ENCODE measurements at places on chromosomes 12 and 14. TPM values are rescaled to one million over a fixed set of nuclear protein-coding genes. Genes with fewer than 3 reads are reported as not detected.

TMPRSS12 gene
- total RNA-seq = not detected

OR6C76 gene
- not detected for total RNA-seq

PRIMA1 gene
- total RNA-seq = 0.33 TPM

CDKN1B gene
- total RNA-seq = 28.3 TPM

ANO4 gene
- total RNA-seq = 1.6 TPM

JPH4 gene
- 0.99 TPM for total RNA-seq

MGST1 gene
- total RNA-seq = 120 TPM

MANSC4 gene
- total RNA-seq = not detected

GRCh38 chr12:49708851-49709250, 1.6 kb upstream of the FMNL3 start:
- no peak for DNase-seq

DNA sequence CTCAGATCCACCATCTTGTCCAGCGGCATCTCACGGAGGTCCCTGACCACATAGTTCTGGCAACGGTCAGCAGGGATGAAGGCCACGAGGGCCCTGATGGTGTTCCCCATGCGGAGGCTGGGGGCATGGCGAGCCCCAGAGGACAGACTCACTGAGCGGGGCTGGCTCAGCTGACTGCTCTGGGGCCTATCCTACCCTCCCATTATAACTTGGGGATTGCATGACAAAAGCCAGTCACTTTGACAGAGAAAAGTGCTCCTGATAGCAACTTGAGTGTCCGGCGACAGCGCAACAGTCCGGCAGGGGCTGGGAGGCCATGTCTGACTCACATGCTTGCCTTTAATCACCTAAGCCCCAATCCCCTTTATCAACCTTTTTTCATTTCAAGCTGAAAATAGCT, at the start of gene LRRC10:
Gene LRRC10 (minus strand): TSS at position 179 of the 400 bp plus-strand sequence. CDS start 69 bp downstream, at position 110.
- DNase-seq = no peak

GRCh38 chr12:89960011-89960507, 251.4 kb upstream of the ATP2B1 start:
- DNase-seq = no peak

- DNase-seq = peak; percentile 21
These were observed 238.5 kb upstream of the NAV3 start for GRCh38 chr12:77591959-77592743.

- DNase-seq = no peak
These were observed 37.4 kb downstream of the PHLDA1 start for GRCh38 chr12:75994069-75994740.

DNA sequence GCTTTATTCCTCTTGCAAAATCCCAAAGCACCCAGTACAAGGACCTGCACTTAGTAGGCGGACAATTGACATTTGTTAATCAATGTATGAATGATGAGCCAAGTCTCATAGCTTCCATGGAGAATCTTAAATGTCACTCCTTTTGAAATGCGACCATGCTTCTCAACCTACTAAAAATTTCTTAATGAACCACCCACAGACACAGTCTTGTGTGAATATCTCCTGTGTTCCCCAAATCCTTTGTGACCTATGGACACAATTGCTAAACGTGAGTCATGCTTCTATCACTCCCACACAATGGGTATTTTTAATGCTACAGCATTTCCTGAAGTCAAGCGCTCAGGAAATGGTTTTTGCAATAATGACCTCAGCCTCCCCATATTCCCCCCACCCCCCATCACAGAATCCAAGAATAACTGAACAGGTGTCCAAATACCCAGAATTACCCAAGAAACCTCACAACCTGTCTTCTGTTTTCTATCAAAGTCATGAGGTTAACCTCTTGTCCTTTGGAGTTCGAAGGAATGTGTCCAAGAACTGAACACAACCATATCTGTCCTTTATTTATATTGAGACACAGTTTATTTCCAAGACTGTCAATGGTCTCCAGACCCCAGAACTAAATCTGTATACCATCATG, 163.6 kb upstream of the PLEKHG7 start:
- peak; percentile 59 for DNase-seq

DNA sequence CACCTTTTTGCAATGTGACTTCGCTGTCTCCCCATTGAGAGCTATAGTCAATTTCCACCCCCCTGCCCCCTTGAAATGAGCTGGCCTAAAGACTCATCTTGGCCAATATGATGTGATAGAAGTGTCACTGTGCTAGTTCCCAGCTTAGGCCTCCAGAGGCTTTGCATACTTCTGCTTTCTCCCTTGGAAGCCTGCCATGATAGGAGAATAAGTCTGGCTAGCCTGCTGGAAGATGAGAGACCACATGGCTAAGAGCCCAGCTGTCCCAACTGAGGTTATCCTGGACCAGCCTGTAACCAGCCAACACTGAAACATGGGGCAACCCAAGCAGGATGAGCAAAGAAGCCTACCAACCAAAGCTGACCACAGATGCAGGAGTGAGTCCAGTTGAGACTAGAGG, 196.9 kb downstream of the GRIN2B start:
- no peak for DNase-seq

- DNase-seq = no peak
These were observed 37.9 kb downstream of the LRRK2 start for GRCh38 chr12:40262657-40263056.

DNA sequence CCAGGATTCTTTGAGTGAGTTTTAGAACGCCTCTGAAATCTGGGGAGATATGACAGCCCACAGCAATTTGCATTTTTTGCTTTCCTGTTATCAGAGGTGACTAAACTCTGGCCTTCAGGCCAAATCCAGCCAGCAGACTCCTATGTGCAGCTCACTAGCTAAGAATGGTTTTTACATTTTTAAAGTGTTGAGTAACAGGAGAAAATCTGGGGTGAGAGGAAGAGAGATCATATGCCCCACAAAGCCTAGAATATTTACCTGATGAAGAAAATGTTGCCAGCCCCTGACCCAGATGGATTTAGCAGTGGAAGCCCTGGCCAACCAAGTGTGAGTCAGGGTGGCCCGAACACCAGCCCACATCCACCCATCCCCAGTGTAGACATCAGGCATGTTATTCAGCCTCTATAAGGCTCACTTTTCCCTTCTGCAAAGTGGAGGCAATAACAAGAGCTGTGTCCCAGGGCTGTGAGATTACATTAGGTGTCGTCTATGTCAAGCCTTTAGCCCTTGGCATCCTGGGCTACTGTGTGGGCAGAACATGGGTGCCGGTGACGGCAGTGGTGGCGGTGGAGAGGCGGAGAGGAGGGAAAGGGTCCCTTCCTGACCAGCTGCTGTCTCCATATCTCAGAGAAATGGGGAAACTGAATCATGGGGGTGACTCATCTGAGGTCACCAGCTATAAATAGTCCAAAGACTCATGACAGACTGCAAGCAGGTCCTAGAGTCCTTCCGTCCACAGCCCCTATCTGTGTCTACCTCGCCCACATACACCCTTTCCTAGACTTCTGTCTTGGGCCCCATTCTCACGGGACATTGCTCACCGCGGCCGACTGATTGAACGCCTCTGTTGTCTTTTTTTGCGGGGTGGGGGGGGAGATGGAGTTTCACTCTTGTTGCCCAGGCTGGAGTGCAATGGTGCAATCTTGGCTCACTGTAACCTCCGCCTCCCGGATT, 32.6 kb upstream of the CD9 start:
- DNase-seq = peak; percentile 19

DNA sequence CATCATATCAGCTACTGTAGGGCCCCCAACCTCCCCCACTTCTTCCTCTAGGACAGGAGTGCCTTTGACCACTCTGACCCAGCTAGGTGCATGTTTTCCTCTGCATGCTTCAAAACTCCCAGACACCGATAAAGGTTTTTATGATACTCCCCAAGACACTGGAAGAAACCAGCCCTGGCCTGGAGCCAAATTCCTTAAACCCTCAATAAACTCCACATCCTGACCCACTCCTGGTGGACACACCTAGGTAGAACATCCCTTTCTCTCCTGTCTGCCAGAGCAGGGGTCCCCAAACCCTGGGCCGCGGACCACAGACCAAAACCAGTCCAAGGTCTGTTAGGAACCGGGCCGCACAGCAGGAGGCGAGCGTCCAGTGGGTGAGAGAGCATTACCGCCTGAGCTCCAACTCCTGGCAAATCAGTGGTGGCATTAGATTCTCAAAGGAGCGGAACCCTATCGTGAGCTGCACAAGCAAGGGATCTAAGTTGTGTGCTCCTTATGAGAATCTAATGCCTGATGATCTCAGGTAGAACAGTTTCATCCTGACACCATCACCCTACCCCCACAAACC, 49.6 kb downstream of the NT5DC3 start:
- DNase-seq = no peak

DNA sequence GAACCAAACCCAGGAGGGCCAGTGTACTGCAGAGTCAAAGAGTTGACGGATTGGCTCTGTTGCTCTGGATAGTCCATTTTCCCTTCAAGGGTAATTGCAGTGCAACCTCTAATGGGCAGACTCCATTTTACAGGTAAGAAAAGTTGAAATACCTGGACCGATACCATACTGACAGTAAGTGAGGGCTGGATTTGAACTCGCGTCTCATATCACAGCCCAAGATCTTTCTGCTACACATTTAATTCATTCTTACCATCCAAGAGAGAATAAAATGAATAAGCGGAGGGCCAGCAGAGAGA, 356 bp upstream of the ZC3H14 start:
- DNase-seq = no peak

- peak; percentile 3 for DNase-seq
These were observed 119.5 kb upstream of the RTL1 start for GRCh38 chr14:101022916-101023435.

DNA sequence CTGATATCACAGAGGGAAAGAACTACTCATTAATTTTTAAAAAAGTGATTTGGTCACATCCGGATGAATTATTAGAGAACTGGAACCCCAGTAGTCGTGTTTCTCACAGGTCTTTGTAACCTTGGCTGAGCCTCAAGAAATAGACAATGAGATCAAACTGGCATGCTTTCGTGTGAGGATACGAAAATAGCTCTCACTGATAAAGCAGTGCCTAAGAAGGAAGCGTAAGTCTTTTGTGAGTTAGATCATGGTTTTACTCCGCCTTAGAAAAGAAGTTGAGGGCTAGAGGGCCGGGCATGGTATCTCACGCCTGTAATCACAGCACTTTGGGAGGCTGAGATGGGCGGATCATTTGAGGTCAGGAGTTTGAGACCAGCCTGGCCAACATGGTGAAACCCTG, 33.8 kb upstream of the GALNT16 start:
- DNase-seq = no peak

DNA sequence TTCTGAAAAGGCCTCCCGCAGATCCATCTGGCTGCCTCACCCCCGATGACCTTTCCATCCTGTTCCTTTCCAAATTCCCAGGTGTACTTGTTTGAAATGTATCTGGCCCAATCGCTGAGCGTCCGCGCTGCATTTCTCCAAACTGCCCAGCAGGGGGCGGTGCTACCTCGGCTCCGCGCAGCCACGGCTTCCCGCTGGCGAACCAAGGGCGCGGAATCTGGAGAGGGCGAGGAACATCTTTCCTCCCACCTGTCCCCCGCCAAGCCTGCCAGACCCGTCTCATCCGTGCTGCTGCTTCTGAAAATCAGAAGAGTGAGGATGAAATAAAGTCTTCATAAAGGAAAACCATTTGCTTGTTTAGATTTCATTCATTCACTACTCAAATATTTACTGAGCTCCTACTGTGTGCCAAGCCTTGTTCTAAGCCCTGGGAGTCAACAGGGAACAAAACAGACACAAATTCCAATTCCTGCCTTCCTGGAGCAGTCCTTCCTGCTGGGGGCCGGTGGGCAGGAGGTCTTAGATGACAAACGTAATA, 16.8 kb upstream of the MYL2 start:
- peak; percentile 63 for DNase-seq

GRCh38 chr14:76908834-76909233, 82.6 kb downstream of the LRRC74A start:
- peak; percentile 68 for DNase-seq

DNA sequence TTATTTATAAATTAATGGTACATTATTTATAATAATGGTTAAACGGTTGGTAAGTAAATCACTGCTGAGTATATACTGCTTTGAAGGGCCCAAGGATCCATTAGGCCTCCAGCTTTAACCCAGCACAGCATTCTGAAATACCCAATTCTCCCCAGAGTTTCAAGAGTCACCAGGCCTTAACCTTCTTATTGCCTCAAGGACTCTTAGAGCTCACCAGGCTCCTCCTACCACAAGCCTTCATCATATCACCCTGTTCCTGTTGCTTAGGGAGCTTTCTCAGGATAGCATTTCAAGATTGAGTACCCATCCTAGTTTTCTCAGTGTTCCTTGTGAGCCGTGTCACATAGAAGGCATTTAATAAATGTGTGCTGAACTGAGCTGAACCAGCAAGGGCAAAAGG, 242.5 kb downstream of the FBXL14 start:
- DNase-seq = no peak

GRCh38 chr14:92404018-92404417, 81.1 kb downstream of the SLC24A4 start:
- no peak for DNase-seq

DNA sequence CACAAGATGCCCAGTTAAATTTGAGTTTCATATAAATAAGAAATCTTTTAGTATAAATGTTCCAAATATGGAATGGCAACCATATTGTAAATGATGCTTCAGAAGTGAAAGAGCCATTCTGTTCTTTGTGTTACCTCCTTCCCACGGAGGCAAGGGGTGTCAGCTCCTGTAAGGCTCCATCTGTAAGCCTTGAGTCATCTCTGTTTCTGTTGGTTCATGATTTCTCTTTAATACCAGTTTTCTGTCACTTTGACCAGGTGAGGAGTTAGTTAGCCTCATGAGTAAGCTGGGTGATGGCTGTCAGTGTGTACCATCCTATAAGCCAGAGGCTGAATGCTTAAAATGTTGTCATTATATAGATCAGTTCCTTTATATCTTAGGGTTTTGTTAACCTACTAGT, 61.9 kb downstream of the TMEM30B start:
- DNase-seq = no peak

DNA sequence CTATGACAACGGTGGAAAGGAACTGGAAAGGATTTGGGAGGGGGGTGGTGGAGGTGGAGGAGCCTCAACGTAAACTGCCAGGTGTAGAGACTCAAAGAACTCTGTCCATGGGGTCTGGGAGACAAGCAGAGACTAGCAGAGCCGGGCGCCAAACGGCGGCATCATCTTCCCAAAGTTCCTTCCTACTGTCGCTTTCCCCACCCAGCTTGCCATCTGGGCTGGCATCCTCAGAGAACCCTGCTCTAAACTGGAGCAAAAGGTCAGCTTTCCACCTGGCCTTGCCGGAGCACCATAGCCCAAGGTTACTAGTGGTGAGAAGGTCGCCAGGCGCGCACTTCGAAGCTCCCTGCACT, 4.0 kb upstream of the IRF2BPL start:
- no peak for DNase-seq

DNA sequence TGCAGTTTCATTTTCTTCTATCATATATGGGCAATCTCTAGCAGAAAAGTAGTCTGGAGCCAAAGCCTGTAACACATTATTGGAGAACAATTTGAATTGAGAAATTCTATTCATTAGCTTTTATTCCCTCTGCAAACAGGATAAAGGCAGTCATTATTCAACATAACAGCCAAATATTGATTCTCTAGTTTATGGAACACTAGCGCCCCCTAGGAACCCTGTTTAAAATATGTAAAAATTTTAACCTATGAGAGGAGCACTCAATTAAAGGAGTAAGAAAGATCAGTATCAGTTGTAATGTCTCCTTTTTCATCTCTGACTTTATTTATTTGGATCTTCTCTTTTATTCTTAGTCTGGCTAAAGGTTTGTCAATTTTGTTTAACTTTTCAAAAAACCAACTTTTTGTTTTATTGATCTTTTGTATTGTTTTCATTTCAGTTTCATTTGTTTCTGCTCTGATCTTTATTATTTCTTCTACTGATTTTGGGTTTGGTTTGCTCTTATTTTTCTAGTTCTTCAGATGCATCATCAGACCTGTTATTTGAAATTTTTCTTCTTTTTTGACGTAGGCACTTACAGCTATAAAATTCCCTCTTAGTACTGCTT, 4.8 kb upstream of the LMNTD1 start:
- peak; percentile 19 for DNase-seq
